Mesendoderm (in vitro differentiated cells): ENCODE measurements at places on chromosomes 1 and 21.

DNA sequence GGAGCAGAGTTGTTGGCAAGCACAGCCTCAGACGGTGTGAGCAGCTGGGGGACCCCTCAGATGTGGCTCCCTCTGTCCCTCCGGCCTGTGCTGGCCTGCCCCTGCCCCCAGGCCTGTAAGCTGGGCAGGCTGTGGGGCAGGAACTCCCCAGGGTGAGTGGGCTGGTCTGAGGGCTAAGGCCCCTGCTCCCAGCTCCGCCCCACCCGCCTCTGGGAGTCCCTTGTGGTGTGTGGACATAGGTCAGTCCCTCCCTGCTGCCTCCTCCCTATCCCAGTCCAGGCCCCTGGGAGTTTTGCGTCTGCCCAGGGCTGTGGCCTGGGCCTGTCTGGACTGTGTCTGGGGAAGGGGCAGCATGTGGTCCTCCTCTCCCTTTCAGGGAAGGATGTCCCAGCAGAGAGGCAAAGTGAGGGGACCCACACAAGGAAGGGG lies 3.6 kb upstream of the VWA1 start:
- DNase-seq = peak; percentile 57

DNA sequence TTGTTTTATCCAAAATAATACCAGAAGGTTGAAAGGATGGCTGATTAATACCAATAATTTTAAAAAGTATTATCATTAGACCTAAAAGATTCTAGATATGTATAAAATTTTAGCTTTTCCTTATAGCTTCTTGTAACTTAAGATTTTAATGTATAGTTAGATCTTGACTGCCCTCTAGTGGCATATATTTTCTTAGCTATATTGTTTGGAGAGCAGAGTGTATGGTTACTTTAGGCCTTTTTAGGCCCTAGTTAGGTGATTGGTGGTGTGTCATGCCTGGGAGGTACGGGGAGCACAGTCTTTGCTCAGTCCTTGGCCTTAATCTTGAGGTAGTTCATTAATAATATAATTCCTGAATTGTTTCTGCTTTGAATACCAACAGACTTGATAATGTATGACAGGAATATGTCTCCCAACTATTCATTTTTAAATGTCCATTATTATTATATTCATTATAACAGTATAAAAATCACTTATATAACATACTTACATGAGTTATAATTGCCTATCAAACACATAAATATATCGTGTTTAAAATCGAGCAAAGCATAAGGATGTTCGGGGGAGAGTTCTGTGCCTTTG lies 328.4 kb downstream of the ZP4 start:
- DNase-seq = peak; percentile 85

DNA sequence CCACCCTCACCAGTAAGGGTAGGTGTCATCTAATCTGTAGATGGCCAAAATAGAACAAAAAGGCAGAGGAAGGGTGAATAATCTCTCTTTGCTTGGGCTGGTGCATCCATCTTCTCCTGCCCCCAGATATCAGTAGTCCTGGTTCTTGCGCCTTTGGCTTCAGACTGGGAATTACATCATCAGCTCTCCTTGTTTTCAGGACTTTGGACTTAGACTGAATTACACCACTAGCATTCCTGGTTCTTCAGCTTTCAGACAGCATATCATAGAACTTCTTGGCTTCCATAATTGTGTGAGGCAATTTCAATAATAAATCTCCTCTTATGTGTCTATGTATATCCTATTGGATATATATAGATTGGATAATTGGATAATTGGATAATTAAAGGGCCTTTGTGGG lies 403.0 kb upstream of the USP24 start:
- DNase-seq = no peak

- DNase-seq = no peak
Measured at GRCh38 chr1:67144696-67145095, 9.9 kb upstream of the C1orf141 start.

GRCh38 chr1:26702680-26703038 lies 6.8 kb downstream of the ARID1A start:
- DNase-seq = no peak

DNA sequence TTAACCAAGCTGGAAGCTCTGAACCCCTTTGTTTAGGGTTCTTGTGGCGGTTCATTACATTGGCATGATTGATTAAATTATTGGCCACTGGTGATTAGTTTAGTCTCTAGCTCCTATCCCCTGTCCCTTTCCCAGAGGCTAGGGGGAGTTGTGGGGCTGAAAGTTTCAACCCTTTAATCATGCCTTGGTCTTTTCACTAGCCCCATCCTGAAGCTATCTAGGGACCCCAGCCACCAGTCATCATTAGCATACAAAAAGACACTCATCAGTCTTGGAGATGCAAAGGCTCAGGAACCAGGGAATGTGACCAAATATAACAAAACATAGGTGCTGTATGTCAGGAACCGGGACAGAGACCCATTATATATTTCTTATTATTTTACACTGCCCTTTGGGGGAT lies 34.7 kb upstream of the SNX27 start:
- peak; percentile 50 for DNase-seq

- no peak for DNase-seq
Measured at GRCh38 chr1:17844185-17844826, 89.2 kb downstream of the ACTL8 start.

DNA sequence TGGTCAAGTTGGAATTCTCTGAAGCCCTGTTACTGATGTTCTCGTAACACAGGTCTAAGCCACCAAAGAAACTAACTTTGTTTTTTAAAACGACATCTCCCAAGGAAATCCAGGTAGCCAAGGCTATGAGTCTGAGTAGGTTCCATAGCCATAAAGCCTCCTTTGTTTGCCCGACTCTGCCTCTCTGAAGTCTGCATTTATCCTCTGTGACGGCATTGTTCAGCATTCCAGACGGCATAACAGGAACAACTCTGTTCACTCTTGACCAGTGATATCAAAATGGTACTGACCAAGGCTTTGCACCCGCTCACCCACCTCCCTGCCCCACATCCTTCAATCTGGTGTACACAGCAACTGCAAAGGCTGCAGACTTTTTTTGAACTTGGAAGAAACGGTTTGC lies 14.8 kb downstream of the URB1 start:
- no peak for DNase-seq

- DNase-seq = no peak
Measured at GRCh38 chr1:235874261-235874660, 7.6 kb upstream of the LYST start.

- DNase-seq = no peak
Measured at GRCh38 chr1:180670681-180671080, 38.9 kb downstream of the XPR1 start.

GRCh38 chr1:202010180-202011015 lies at the start of gene ELF3:
TSS of gene ELF3 (plus strand) at chr1:202010587. CDS start at chr1:202011137, 550 bp downstream.
- peak; percentile 99 for DNase-seq

GRCh38 chr21:32330784-32331311 lies 32.2 kb downstream of the MRAP start:
- DNase-seq = peak; percentile 81

GRCh38 chr1:15276691-15277446 lies 29.8 kb downstream of the FHAD1 start:
- no peak for DNase-seq

- DNase-seq = no peak
Measured at GRCh38 chr1:178599745-178600144, 86.8 kb downstream of the TEX35 start.

DNA sequence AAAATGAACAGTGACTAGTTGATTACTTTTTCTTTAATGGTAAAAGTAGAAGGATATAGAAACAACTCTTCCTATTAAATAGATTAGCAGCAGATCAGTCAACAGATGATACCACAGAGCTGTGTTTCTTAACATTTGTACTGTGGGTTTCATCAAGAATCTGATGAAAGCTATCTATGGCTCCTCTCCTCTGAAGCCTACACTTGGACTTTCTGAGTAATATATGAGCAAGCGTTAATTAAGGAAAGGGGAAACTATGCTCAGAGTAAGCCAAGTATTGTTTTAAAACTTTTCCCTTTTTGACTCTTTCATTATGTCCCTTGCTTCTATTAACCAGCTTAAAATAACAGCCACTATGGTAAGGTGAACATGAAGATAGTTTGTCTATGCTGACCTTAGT lies 10.8 kb downstream of the ARID4B start:
- no peak for DNase-seq

DNA sequence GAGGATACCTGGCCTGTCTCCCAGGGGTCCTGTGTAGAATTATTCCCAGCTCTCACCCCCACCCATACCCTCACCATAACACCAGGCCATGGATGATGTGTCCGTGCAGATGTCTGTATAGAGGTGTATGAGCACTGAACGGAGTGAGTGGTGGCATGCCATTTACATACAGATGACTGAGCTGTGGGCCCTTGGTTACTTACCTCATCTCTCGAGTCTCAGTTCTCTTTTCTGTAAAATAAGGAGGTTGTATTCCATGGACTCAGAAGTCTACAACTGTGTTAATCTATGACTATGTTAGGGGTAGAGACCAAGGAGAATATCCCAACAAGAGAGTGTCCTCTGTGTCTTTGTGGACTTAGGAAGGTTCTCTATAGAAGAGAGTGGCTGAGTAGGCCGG lies 65.6 kb upstream of the CD1D start:
- DNase-seq = no peak

- no peak for DNase-seq
Measured at GRCh38 chr1:223257856-223258550, 106.0 kb downstream of the SUSD4 start.

GRCh38 chr21:32613436-32614043 lies 1.4 kb upstream of the CFAP298 start:
- no peak for DNase-seq

- no peak for DNase-seq
Measured at GRCh38 chr1:177424744-177425143, 254.0 kb downstream of the BRINP2 start.

DNA sequence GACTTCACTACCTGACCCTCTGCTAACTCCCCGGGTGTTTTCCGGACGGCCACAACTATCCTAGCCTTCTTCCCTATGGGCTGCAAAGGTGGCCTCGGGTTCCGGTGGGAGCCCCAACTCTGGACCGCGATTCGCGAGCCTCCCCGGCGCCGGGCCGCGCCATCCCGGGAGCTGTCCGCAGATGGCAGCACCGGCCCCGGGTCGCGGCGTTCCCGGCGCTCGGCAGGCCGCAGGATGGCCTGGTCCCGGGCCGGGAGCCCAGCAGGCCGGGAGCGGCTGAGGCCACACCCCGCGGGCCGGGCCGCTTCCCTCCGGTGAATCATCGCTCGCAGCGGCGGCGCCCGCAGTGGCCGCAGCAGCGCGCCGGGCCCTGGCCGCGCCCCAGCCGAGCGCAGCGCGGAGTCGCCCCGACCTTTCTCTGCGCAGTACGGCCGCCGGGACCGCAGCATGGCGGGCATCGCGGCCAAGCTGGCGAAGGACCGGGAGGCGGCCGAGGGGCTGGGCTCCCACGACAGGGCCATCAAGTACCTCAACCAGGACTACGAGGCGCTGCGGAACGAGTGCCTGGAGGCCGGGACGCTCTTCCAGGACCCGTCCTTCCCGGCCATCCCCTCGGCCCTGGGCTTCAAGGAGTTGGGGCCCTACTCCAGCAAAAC lies at the start of gene CAPN2:
CAPN2 (plus strand) TSS at position 346 of the 656 bp plus-strand sequence; CDS start at position 448, 102 bp downstream.
- peak; percentile 86 for DNase-seq

DNA sequence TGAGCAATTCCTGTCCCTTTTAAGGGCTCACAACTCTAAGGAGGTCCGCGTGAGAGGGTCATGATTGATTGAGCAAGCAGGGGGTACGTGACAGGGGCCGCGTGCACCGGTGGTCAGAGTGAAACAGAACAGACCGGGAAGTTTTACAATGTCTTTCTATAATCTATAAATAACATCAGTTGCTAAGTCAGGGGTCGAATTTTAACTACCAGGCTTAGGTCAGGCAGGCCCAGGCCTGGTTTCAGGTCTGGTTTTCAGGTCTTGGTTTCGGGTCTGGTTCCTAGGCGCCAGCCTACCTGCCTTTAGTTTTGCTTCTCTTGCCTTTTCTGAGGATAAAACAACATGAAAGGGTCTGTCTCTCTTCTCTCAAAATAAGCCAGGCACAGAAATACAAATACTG lies 476.0 kb upstream of the CAMK1G start:
- no peak for DNase-seq

DNA sequence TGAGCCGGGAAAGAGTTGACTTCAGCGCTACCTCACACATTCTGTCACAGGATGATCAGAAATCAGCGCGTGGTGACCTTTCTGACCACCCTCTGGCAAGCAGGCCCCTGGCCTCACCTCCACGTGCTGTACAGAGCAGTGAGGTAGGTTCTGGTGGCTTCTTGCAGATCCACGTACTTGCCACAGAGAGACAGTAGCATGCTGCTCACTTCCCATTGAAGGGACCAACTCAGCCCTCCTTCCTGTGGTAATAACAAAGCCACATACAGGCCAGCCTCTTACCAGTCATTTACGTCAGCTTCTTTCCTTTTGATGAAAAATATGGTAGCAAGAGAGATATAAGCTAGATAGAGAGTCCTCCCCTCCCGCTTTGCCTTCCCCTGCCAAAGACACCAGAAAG lies 200.7 kb downstream of the CHRM3 start:
- peak; percentile 57 for DNase-seq

GRCh38 chr1:31936278-31936980 lies 1.7 kb downstream of the PTP4A2 start:
- no peak for DNase-seq

GRCh38 chr21:45516671-45517151 lies 25.5 kb downstream of the SLC19A1 start:
- DNase-seq = no peak

- no peak for DNase-seq
Measured at GRCh38 chr1:169848456-169848855, 45.2 kb downstream of the SCYL3 start.

DNA sequence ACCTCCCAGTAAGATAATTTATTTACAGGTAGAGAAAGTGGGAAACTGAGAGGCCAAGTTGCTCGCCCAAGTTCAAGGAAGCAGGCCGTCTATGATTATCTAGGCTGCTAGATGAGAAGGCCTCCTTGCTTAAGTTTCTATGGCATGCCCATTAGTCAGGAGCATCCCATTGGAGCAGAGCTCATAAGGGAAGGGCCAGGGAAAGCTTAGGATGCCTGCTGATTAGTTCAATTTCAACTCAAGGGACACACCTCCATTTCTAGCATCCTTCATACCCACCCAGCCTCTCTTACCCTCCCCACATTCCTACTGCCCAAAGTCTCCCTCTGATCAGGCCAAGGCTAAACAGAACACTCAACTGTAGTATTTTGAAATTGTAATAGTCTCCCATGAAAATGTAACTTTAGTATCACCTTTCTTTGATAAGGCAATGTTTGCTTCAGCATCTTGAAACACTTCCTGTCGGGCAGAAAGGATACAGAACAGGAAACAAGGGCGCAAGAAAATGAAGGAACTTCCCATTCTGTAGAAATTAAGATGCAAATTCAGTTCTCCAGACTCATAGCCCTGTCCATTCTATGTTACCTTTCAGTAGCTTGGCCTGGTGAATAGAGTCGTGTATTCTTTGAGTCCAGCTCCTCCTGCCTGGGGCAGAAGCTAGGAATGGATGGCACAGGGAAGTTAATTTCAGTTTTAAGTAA lies 46.3 kb upstream of the TARBP1 start:
- peak; percentile 38 for DNase-seq
